Tibial artery (tissue), 4 donors: ENCODE measurements at places on chromosomes 12 and 14.

GRCh38 chr14:68805414-68805813 lies 12.5 kb upstream of the ZFP36L1 start:
- DNase-seq: no peak

- DNase-seq: no peak
Observed at GRCh38 chr12:80857311-80857710, 80.4 kb downstream of the LIN7A start.

- peak; percentile 93 for DNase-seq
Observed at GRCh38 chr14:75278422-75279152, at the start of gene FOS. Gene FOS, plus strand, starts transcription at chr14:75278828. Its CDS starts 155 bp downstream, at chr14:75278983.

DNA sequence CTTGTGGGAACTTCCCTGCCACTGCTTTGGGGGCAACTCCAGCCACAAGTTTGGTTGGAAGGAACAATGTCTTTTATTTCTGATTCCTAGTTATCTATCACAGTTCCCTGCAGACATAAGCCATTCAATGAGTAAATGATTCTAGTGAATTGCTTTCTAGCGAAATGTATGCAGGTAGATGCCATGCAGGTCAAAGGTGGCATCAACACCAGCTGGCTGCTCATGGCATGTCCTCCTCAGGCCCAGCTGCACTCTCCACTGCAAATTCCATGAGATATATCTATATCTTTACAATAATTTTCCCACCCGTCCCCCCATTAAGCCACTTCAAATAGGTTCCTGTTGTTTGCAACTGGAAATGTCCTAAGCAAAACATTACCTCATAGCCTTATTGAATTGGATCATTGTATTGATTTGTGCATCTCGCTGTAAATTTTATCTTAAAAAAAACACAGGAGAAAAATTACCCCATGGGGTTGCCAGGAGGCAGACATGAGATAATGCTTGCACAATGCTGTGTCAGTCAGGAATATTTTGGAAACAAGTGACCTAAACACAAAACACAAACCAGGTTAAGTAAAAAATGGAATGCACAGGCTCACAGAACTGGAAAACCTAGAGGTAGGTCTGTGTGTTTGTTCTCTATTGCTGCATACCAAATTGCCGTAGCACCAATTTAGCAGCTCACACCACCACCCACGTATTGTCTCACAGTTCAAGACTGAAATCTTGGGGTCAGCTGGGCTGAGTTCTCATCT lies 32.8 kb upstream of the TXNRD1 start:
- no peak for DNase-seq

GRCh38 chr12:124750787-124751471 lies 112.7 kb downstream of the SCARB1 start:
- DNase-seq: no peak
